ENCODE measurements at places on chromosomes 3 and 15.

DNA sequence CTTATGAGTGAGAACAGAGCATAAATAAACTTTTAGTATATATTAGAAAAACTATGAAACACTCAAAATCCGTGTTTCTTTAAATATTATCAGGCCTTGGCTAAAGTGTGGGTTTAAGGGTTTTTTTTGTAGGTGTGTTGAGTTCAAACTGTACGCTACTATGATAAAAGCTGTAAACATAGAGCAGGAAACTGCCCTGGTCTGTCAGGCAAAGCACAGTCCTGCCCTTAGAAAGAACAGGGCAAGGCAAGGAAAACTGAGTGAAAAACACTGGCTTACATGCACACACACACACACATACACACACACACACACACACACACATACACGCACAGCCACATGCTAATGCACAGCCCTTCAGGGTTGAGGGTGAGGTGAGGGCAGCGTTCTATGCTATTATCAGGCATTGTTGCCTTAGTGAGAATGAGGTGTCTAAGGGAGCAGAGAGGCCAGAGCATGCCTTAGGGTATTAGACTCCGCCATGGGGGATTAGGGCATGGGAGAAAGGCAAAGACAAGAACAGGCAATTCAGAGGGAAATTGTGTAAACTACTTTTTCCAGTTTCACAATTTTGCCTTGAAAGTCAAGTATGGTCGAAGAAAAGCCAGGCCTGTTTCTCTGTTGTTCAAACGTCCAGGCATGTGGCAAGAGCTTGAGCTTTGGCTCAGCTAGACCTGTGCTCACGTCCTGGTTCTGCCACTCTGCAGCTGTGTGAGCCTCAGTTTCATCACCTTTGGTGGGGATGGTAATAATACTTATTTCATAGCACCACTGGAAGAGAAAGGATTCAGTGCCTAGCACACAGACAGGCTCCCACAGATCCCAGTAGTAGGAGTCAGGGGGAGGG lies 36.3 kb upstream of the TPM1 start:
- DNase-seq, result no peak

DNA sequence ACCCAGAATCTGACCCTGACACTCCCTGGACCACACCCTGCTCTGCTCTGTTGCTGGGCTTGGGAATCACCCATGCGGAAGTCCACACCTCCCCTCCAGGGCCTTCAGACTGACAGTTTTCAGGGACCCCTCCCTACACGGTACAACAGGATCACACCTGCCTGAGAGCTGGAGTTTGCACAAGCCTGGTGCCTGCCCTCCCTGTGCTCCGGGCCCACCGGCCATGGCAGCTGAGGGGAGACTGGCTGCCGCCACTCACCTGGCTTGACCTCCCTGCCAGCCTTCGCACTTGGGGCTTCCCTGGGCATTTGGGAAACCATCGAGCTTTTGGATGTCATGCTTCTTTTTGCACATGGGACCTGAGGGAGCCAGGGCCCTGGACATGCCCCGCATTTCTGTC lies 95.9 kb upstream of the ANKRD34C start:
- DNase-seq, result no peak

GRCh38 chr3:9244495-9245183 lies 4.8 kb downstream of the SRGAP3 start:
- no peak for DNase-seq

- no peak for DNase-seq
Measured at GRCh38 chr3:144660186-144660585, 688.6 kb downstream of the DIPK2A start.

GRCh38 chr3:128874481-128875180 lies 4.8 kb upstream of the ACAD9 start:
- no peak for DNase-seq

- no peak for DNase-seq
Measured at GRCh38 chr3:58564456-58565160, 12.6 kb downstream of the FAM107A start.

DNA sequence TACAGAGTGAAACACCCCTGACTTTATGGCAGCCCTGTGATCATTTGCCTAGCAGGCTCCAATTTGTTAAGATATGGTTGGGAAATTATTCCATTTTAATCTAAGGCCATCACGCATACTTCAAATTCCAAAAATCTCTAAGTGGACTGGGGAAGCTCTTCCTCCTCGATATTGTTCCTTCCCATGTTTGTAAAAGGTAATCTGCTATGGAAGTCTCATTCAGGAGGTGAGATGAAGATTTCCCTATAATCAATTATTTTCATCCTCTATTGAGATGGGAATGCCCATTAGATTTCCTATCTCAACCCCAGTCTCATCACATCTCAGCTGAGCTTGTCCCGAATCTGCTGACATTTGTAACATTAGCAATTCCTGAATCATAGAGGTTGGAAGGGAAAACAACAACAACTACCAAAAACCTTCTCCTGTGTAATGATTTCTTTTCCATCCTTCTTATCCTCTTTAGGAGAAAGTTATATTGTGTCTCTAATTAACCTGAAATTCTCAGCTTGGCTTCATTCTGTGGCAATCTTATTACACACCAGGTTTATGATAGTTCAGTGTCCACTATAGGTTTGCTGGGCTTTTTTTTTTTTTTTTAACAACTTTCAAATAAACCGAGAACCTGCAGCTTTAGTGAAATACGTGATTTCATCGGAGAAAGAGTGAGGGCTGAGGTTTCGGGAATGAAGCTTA lies 2.2 kb upstream of the NR2F2 start:
- no peak for DNase-seq

DNA sequence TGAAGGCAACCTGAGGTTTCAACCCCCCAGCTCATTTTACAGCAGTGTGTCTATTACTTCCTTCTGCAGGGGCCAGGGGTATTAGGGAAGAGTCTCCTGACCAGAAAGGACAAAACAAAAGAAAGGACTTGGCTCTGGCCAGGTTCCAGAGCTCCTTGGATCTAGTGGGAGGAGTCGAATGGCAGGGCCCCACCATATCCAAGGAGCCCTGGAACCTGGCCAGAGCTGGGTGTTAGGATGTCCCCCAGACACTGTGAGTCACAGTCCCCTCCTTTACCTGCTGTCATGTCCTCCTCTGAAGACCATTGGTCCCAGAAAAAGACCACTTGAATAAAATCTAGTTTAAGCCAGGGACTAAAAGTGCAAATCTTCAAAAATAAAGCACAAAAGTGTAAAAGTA lies 113.2 kb downstream of the EEFSEC start:
- no peak for DNase-seq

GRCh38 chr3:129688271-129688895 lies 81.9 kb upstream of the PLXND1 start:
- DNase-seq, result no peak

GRCh38 chr3:45311327-45311726 lies 77.0 kb upstream of the LARS2 start:
- DNase-seq, result no peak

DNA sequence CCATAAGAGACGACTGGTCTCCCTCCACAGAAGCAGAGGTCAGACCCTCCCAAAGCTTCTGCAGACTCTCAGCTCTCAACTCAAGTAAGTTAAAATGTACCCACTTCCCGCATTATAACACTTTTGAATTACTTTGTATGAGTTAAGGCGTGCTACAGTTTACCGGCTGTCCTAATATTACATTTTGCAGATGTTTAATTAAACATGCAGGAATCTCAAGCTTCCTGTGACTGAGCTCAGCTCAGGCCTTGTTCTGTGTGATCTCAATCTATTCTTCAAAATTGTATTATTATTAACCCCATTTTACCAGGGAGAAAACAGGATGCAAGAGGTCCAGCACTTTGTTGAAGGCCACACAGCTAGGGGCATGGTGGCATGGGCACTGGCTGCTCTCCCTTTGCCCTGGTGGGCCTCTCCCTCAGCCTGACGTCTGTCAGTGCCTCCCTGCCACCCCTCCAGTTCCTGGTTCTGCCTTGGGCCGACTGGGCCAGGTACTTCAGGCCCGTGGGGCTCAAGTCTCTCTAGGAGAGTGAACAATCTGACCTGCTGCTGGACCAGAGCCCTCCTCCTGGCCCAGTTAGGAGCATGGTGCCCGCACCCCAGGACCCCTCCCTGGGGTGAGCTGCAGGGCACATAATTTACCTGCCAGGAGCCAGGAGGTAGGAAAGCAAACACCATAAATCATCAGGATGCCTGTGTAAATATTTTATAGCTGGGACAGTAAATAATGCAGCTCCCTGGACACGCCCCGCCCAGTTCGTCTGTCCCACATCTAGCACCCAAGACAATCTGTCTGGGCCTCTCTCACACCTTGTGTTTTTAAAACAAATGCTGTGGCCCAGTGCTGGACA lies 14.9 kb upstream of the RFT1 start:
- no peak for DNase-seq

GRCh38 chr3:167125612-167126407 lies 254.3 kb downstream of the ZBBX start:
- DNase-seq, result no peak

GRCh38 chr15:44219073-44219472 lies 24.0 kb upstream of the FRMD5 start:
- no peak for DNase-seq

- DNase-seq, result no peak
Measured at GRCh38 chr15:32919749-32920414, 202.1 kb downstream of the GREM1 start.

DNA sequence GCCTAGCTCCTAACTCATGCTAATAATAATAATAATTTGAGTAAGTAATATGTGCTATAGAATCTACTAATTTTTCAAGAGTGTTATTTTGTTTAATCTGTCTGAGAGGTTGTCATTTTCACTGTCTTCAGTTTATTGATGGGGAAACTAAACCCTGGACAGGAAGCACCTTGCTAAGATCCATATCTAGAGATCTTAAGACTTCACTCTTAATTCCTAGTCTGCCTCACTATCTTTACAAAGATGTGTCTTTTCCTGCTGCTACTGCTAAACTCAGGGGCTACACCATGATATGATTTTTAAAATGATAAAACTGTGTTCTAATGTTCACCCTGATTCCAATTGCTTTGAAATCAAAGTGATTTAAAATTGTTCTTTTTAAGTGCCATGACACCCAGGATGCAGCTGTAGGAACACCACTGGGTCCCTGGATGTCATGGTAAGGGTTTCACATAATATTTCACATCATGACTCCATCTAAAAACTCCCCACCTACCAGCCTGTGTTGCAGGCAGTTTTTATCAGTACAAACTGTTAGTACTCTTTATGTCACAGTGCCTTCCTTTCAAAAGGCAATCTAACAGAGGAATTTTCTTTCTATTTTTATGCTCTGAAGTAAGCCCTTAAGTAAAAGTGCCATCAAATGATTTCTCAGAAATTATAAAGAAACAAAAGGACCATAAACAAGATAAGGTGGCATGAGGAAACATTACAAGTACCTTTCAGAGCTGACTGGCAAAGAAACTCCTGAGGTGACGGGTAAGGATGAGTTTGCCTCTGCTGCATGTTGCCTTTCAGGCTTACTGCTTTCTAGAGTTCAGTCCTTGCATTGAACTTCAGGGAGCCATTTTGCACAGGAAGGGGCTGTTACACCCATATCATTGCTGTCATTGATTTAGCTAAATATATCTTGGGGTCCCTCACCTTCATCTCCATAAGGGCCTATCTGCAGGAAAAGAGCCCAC lies 160.1 kb upstream of the SATB1 start:
- DNase-seq, result no peak

GRCh38 chr3:64956711-64957325 lies 269.0 kb upstream of the ADAMTS9 start:
- no peak for DNase-seq

DNA sequence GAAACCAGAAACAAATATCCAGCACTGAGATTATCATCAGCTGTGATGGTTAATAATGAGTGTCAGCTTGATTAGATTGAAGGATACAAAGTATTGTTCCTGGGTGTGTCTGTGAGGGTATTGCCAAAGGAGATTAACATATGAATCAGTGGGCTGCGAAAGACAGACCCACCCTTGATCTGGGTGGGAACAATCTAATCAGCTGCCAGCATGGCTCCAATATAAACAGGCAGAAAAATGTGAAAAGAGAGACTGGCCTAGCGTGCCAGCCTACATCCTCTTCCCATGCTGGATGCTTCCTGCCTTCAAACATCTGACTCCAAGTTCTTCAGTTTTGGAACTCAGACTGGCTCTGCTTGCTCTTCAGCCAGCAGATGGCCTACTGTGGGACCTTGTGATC lies 869.5 kb downstream of the SI start:
- no peak for DNase-seq

- DNase-seq, result no peak
Measured at GRCh38 chr15:58716027-58716426, 33.5 kb downstream of the ADAM10 start.

DNA sequence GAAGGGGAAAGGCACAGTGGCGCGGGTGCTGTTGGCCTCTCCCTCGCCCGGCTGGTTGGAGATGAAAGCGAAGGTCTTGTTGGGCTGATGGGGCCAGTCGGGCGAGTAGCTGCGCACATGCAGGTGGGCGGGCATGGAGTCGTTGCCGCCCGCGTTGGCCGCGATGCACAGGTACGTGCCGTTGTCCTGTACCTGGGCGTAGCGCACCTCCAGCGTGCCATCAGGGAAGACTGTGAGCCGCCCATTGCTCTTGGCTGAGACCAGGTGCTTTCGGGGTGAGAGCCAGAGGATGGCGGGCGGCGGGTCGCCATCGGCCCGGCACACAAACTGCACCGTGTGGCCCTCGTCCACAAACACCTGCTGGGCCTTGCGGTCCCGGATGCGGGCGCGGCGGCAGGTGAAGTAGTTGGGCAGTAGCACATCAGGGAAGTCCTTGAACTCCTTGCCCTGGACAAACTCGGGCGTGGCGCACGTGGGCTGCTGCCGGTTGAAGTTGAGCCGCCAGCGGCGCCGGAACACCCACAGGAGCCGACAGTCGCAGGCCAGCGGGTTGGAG lies 18.4 kb downstream of the LINGO1 start:
- DNase-seq, result no peak

GRCh38 chr3:188559072-188559429 lies 405.1 kb downstream of the LPP start:
- no peak for DNase-seq

- no peak for DNase-seq
Measured at GRCh38 chr15:90790057-90790456, 72.9 kb downstream of the BLM start.

DNA sequence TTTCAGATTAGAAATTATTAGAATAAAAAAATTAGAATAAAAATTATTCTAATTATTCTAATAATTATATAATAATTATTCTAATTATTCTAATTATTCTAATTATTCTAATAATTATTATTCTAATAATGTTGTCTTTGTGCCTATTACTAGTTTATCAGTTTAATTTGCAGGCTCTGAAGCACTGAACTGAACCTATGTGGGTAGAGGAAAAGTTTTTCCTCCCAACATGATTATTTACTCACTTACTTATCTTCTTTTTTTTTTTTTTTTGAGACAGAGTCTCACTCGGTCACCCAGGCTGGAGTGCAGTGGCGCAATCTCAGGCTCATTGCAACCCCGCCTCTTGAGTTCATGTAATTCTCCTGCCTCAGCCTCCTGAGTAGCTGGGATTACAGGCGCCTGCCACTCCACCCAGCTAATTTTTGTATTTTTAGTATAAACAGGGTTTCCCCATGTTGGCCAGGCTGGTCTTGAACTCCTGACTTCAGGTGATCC lies 39.7 kb upstream of the C15orf39 start:
- DNase-seq, result no peak

DNA sequence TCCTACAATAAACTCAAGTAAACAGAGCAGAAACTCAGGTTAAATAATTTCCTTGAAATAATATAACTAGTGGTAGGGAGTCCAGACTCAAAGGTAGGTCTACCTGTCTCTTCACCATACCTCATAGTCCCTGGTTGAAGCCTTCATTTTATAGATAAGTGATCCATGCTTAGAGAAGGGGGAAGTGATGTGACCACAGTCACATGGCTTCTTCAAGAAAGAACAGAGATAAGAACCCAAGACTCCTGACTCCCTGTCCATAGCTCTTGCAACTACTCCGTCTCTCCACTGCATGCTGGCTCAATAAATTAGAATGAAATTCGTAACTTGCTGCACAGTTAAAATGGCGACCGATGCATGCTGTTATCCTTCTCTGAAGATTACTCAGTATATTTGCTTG lies 11.0 kb upstream of the C15orf61 start:
- no peak for DNase-seq

Measured in activated T-cell treated with anti-CD3 and anti-CD28 coated beads for 1 hour (primary cell).